Stimulated activated CD4-positive, alpha-beta T cell treated with anti-CD3 and anti-CD28 coated beads, Interleukin-4, amount 100 ng/mL, for 1 hour (primary cell): ENCODE measurements at places on chromosomes 7 and 10.

GRCh38 chr7:146670532-146670931, 553.9 kb downstream of the CNTNAP2 start:
- DNase-seq, result no peak

DNA sequence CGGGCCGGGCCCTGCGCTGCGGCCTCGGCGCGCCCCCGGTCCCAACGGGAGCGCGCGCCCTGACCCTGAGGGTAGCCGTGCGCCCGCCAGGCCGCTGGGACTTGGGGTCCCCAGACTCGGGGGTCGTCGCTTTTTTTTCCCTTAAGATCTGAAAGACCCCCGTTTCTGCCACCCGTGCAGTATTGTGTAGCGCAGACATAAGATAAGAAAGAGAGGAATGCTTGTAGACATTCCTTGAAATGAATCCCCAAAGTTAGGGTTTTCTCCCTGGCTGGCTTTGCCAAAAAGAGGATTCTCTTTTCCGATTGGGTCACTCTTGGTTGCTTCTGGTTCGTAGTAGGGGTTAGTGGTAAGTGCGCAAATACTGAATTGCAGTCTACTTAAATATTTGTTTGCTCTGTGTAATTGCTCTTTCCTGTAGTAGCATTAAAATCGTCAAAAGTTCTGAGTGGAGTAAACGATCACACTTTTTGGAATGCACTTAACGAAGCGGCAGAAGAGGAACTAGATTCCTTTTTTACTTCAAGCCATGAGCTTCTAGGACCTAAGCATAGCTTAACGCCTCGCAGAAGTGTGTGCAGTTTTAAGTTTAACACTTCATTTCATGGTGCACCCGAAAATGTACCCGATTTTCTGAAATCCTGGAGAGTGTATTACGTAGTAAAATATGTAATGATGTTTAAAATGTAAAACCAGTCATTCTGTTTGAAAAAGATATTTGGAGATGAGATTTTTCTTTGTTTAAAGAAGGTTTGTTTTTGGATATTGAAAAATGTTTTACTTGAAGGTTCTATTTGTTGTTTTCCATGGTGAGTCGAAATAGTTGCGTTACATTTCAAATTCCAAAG, 1.3 kb downstream of the CUL1 start:
- no peak for DNase-seq

GRCh38 chr7:6256677-6257535, 15.5 kb downstream of the CYTH3 start:
- DNase-seq, result no peak

GRCh38 chr7:110595694-110596093, 495.2 kb upstream of the LRRN3 start:
- no peak for DNase-seq

DNA sequence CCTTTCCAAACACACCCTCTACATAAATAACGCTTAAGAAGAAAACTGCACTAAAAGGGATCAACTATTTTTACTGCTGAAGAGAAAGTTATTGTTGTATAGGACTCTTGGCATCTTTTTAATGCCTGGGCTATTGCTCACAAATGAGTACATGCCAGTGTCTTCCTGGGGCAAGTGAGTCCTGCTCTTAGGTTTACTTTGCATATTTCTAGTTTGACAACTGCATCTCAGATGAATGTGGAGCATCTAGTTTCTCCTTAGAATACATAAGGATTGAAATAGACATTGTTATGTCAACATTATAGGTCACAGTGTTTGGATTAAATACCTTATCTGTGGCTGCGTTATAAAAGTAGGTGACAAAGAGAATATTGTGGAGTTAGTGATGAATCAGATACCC, 44.5 kb downstream of the PSMC2 start:
- DNase-seq, result no peak

DNA sequence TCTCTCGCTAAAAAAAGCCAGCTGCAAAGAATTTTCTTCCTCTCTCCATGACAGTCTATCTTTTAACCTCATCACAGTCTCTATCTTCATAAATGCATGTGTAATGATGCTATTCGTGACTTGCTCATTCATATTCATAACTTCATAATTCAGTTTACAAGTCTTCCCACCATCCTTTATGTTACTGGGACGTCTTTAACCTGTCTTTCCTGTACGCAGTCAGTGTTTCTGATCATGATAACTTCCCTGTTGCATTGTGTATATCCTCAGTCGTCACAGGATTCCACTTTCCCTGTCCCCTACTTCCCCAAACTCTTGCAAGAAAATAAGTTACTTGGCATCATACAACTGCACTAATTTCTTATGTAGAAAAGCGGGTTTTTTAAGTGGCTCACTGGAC, 165.6 kb upstream of the ASAH2 start:
- no peak for DNase-seq

GRCh38 chr10:12741360-12741804, 260.1 kb downstream of the CCDC3 start:
- no peak for DNase-seq

- no peak for DNase-seq
These were observed 19.4 kb downstream of the KIN start for GRCh38 chr10:7768417-7768816.

DNA sequence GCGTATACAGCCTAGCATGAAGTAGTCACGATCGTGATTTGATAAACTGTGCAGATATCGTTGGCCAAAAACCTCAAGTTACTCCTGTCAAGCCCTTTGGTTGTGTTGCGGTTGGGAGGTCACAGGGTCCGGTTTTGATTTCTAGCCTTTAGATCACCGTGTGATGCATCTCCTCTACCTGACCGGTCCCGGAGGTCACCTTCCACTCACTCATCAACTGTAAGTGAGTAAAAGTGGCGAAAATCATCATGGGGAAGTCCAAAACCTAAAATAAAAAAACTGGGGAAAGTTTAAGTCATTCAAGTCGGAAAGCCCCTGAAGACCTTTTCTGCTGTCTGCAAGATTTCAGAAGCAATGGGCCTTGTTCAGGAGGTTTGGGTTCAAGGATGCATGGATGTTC, 62.8 kb downstream of the ADARB2 start:
- no peak for DNase-seq

DNA sequence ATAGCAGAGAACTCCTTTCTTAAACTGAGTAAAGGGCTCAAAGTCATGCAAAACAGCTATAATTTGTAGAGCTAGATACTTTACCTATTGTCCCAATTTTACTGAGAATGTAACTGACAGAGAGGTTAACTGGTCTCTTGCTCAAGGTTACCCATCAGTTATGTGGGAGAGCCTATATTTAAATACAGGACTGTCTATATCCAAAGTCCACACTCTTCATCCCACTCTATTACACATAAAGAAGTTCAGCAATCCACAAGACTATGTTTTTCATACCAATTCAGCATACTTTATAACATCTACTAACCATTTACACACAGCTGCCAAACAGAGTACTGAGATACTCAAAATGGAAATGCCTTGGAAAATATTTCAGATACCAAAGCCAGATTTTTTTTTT, 100.2 kb downstream of the MICU1 start:
- DNase-seq, result no peak

DNA sequence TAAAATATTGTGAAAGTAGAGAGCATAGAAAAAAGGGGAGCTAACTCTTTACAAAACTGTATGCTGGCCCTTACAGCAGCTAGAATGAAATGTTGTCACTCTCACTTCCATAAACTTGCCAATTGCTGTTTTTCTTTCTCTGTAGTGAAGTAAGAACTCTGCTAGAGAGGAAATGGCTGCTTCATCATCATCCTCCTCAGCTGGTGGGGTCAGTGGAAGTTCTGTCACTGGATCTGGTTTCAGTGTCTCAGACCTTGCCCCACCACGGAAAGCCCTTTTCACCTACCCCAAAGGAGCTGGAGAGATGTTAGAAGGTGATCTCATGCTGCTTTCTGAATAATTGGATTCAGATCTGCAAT, 7.6 kb upstream of the ASCC1 start:
- DNase-seq, result no peak

- no peak for DNase-seq
These were observed 8.7 kb downstream of the ZMIZ2 start for GRCh38 chr7:44757311-44757710.

- no peak for DNase-seq
These were observed 62.4 kb upstream of the MKRN1 start for GRCh38 chr7:140541513-140542227.
